Psoas muscle (tissue), 8 donors: ENCODE measurements at places on chromosomes 4 and X. TPM values are rescaled to one million over a fixed set of nuclear protein-coding genes. Genes with fewer than 3 reads are reported as not detected.

DNA sequence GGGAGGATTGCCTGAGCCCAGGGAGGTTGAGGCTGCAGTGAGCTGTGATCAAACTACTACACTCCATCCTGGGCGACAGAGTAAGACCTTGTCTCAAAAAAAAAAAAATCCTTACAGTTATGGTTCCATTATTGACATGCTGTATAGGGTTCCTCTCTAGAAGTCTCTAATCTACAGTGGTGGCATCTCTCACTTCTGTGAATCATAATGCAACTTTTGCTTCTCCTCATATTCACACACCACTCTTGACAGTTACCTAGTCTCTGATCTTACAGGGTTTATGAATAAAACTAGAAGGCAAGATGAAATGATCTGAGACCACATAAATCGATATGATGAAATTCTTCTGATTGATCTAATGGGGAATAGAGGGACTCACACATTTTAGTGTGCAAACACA lies 40.6 kb downstream of the DOCK11 start:
- H3K27ac ChIP-seq = no peak overlapping the region
- H3K4me3 ChIP-seq = no peak overlapping the region
- no peak for DNase-seq

DNA sequence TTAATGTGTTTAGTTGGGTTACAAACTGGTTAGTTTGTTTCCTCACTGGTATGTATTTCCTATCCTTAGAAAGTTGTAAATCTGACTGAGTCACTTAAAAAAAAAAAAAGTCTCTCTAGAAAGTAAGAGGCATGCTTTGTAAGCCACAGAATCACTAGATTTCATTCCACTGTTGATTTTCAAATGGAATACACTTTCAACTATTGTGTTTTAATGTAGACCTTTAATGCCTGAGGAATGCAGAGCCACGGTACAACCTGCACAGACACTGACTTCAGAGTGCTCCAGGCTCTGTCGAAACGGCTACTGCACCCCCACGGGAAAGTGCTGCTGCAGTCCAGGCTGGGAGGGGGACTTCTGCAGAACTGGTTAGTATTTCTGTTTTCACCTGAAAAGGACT lies 88.6 kb downstream of the HHIP start:
- DNase-seq = no peak
- H3K27me3 ChIP-seq = no peaks in the 10 kb centered on the region
- no peak overlapping the region for H3K4me3 ChIP-seq
- H3K4me1 ChIP-seq = no peaks in the 10 kb centered on the region
- H3K27ac ChIP-seq = no peak overlapping the region
- no peaks in the 10 kb centered on the region for H3K36me3 ChIP-seq

DNA sequence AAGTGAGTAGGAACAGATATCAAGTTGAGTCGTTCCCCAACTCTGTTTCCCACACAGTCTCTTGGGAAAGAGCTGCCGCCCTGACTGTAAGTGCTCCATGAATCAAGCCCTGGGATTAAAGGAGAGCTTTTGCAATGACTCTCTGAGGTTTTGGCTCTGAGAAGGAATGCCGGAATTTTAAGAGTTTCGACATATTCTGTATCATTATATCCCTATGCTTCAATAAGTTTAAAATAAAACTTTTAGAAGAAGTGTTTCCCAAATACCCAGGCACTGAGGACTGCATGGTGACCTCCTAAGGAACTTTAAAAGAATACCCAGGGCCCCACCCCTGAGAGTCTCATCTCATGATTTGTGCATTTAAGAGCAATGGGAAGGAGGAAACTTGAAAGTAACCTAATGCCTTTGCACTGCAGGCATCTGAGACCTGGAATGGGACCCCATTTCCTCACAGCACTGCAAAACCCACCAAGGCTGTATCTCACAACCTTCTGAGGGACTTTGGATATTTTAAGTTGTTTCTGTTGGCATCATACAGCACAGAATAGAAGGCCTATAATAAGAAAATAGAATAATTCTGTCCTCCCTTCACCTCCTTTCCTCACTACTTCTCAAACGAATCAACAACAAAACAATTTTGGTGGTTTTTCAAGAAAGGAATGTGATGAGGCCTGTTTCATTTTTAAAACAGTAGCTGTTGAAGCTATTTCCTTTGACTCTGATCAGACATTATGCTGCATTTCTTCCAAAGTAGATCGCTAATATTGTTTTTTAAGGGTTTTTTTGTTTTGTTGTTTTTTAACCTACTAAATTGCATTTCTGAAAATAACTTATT lies 121.2 kb downstream of the GASK1B start:
- no peak overlapping the region for H3K27ac ChIP-seq
- DNase-seq = peak; percentile 56
- no peak overlapping the region for H3K4me3 ChIP-seq
- no peaks in the 10 kb centered on the region for H3K36me3 ChIP-seq
- H3K4me1 ChIP-seq = no peaks in the 10 kb centered on the region
- no peaks in the 10 kb centered on the region for H3K27me3 ChIP-seq

DNA sequence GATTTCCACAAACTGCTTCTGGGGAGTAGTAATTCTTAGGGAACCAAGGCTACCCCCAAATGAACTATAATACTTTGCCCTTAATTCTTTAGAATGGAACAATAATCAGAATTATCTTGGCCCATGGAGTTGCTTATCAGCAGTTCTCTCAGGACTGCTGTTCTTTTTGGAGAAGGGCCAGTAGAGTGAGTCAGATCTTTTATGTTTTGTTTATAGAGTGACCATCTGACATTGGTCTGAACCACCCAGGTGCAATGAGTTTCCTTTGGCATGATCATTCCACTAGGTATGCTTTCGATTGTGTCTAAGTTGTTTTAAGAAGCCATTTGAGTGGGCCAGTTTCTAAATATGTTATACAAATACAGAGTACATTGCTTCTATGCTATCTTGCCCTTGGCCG lies 31.8 kb downstream of the PRRG1 start:
- no peaks in the 10 kb centered on the region for H3K36me3 ChIP-seq
- H3K4me1 ChIP-seq = peaks cover 23% of the 10 kb centered on the region
- DNase-seq = no peak
- H3K27ac ChIP-seq = peak overlapping the region; percentile 62
- H3K27me3 ChIP-seq = no peaks in the 10 kb centered on the region

- H3K4me1 ChIP-seq = no peaks in the 10 kb centered on the region
- H3K36me3 ChIP-seq = no peaks in the 10 kb centered on the region
- no peak overlapping the region for H3K4me3 ChIP-seq
Observed at GRCh38 chr4:173013232-173013930, 155.2 kb upstream of the GALNT7 start.

DNA sequence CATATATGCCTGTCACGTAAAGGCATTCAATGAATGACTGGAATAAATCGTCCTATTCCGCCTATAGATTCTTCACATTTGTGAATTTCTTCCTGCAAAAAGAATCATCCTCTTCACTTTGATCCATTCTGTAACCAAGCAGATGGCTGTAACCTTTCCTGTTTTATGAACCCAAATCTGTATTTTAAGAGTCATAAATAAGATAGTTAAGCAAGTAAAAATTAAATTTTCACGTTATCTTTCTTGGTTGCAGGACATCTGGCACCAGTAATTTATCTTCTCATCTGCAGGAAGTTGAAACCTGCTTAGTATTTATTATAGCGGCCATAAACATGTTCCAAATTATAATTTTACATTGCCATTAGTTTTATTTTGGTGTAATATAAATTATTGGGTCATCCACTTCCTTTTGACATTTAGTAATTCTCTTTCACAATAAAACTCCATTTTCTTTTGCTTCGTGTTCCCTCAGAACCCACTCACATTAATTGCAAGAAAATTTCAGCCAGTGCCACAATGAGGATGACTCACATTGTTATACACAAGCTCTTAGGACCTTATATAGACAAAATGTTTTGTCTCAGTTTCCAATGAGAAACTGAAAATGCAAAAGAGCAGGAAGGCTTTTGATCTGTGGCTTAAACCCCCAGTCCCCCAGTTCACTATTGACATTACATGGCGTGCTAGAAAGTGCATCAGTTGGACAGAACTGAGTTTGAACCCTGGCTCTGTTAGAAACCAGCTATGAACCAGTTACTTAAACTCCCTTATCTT lies 51.1 kb downstream of the TMEM156 start:
- no peaks in the 10 kb centered on the region for H3K27me3 ChIP-seq
- no peaks in the 10 kb centered on the region for H3K36me3 ChIP-seq
- no peaks in the 10 kb centered on the region for H3K4me1 ChIP-seq
- no peak overlapping the region for H3K4me3 ChIP-seq

Gene LUZP4
- not detected for polyA plus RNA-seq
